ENCODE measurements at places on chromosomes 12 and 14. TPM values are rescaled to one million over a fixed set of nuclear protein-coding genes. Genes with fewer than 3 reads are reported as not detected.

Gene BEGAIN
- total RNA-seq, result under 0.01 TPM

Gene ZFYVE21
- total RNA-seq, result 67.0 TPM

Gene ZNF384
- 9.8 TPM for total RNA-seq

Gene RSRC2
- total RNA-seq, result 49.0 TPM

Gene CLECL1
- total RNA-seq, result not detected

Gene CKAP4
- 132 TPM for total RNA-seq

Gene COX6A1
- 512 TPM for total RNA-seq

Gene HOXC4
- total RNA-seq, result 0.26 TPM

Gene FAM186B
- 0.51 TPM for total RNA-seq

Gene RERG
- total RNA-seq, result 0.26 TPM

Gene KCNC2
- not detected for total RNA-seq

Gene KCNK10
- not detected for total RNA-seq

Gene PIWIL1
- not detected for total RNA-seq

Gene ADCY4
- 1.3 TPM for total RNA-seq

Gene E2F7
- total RNA-seq, result 4.6 TPM

Gene SELPLG
- 0.51 TPM for total RNA-seq

Gene DNAL1
- 8.2 TPM for total RNA-seq

Gene RFLNA
- total RNA-seq, result 0.26 TPM

Gene B3GNT4
- 0.33 TPM for total RNA-seq

Gene ACSM4
- not detected for total RNA-seq

Gene GPR132
- 0.26 TPM for total RNA-seq

Gene GPRC5D
- not detected for total RNA-seq

Gene EPYC
- not detected for total RNA-seq

Gene SMARCD1
- 34.3 TPM for total RNA-seq

Gene RNASE7
- not detected for total RNA-seq

Gene TEX52
- not detected for total RNA-seq

Gene KRT72
- total RNA-seq, result not detected

Gene GNB3
- total RNA-seq, result 1.3 TPM

Gene CCDC175
- not detected for total RNA-seq

Gene DYRK2
- total RNA-seq, result 22.5 TPM

Gene KRT1
- not detected for total RNA-seq

Gene POLR3B
- 9.9 TPM for total RNA-seq

Gene KCNJ8
- 7.4 TPM for total RNA-seq

Gene GDF3
- not detected for total RNA-seq

Gene RNF212B
- total RNA-seq, result not detected

Gene DCN
- 586 TPM for total RNA-seq

Gene G2E3
- 14.7 TPM for total RNA-seq

Gene ERP27
- total RNA-seq, result not detected

Gene POTEM
- not detected for total RNA-seq

Gene PTPRO
- 0.33 TPM for total RNA-seq

Gene TAS2R9
- total RNA-seq, result not detected

Measured in fibroblast of lung (primary cell).